ENCODE measurements at places on chromosomes 4 and X.

DNA sequence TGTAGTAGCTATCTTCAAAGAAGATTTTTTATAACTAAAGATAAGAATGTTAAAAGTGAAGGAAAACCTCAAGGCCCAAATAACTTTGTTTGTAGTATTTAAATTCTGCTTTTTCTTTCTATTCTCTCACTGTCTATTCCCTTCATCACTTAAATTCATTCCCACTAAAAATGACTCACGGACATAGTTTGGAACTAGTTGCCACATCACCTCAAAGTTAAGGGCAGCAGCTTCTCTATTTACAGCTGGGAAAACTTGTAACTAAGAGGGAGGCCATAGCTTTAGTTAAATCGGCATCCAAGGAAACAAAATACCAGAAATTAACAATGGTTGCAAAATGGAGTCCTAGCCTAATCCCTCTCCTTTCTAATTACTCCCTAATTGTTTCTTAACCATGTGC is 325.4 kb upstream of the MAGEB2 start:
- peak; percentile 2 for DNase-seq

- DNase-seq: no peak
These were observed 130.8 kb downstream of the ZAR1 start for GRCh38 chr4:48620831-48621230.

- no peak for DNase-seq
These were observed 3.7 kb upstream of the IGFBP7 start for GRCh38 chr4:57113870-57114269.

- peak; percentile 27 for DNase-seq
These were observed 123.6 kb upstream of the INTU start for GRCh38 chr4:127509155-127509554.

DNA sequence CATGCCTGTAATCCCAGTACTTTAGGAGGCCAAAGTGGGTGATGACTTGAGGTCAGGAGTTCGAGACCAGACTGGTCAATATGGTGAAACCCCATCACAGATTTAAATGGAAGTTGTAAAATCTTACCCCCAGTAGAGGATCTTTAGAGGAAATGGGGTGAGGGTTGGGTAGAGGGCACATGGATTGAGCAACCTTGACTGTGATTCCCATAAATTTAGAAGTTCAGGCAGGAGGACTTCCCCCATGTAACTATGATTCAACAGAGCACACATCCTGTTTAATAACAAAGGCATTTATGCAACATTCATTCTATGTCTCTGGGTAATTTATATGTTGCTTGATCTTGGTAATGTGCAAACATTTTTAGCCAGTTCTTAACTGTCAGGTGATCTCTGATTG is 143.1 kb downstream of the RBM47 start:
- peak; percentile 77 for DNase-seq

GRCh38 chr4:147950841-147951240 is 219.0 kb downstream of the ARHGAP10 start:
- DNase-seq: no peak

GRCh38 chr4:140448830-140449229 is 21.4 kb upstream of the CLGN start:
- DNase-seq: peak; percentile 4

DNA sequence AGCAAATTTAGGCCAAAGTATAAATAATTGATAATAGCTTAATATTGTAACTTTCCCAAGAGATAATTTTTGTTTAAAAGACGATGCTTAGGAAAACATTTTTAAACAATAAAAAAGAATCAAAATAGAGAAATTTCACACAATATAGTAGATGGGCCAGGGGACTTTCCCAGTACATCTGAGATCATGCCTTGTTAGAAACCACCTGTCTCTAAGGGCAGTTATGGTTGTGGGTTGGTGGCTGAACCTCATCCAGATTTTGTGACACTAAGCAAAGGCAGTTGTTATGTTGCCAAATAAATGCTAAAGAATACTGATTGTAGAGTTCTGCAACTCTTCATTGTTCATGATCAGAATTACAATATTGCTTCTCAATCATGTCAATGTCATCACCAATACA is 270.6 kb downstream of the BANK1 start:
- DNase-seq: no peak

DNA sequence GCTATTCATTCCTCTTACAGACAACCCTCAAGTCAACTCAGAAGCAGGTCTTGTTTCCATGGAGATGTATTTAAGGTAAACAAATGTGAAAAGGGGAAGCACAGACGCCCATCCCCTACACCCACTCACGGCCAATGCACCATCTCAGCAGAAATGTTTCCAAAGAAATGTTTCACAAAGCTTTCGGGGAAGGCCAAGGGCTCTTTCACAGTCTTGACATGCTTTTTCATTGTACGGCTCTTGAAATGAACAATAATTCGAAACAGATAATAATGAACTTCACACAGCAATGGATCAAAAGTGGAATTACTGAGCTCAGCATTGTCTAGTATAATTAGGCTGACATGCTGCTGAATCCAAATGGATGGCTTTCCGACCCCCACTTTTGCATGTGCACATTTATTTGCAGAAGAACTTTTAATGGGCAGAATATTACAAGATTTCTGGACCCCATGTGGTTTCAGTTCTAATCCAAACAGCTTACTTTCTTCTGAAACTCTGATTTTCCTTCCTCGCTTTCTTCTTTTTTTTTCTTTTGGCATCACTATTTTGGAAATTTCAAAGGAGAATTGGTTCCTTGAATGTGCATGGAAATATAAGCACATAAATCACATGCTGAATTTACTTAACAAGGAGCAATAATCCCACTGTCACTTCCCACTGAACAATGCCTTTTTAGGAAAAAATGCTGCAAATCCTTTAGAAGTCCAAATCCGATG is 160.9 kb downstream of the SMIM20 start:
- no peak for DNase-seq

- no peak for DNase-seq
These were observed 116.6 kb downstream of the SHISA3 start for GRCh38 chr4:42513748-42514492.

GRCh38 chrX:153768311-153769157 is 4.5 kb downstream of the PLXNB3 start:
- DNase-seq: no peak

DNA sequence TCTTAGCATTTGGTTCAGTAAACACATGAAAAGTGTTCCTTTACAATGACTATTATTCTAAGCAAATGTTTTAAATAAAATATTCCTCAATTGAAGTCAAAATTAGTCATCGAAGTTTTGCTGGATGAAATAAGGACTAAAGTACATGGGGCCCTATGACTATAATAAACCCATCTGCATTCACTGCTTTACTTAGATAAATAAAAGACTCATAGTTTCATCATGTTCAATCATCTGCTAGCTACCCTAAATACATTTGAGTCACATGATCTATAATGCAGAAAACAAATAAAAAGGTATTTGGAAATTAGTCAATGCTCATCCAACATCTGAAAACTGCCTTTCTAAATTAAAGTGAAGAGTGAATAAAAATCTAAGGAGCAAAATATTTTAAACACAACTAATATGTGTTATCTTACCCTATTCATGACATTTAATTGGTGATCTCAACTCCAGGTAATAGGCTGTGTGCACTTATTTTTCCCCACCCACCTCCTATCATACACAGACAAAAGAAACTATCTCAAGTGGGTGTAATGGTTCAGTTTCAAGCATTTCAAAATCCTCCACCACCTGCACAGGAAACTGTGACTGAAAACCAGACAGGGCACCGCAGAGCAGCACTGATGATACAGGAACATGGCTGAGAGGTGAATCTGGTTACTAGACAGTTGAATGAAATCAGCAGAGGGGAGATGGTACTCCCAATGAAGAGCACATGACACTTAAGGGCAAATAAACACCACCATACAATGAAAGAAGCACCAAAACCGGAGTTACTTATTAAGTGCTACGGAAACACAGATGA is 78.6 kb downstream of the CAMK2D start:
- peak; percentile 83 for DNase-seq

GRCh38 chrX:13298836-13299235 is 21.0 kb downstream of the ATXN3L start:
- no peak for DNase-seq

DNA sequence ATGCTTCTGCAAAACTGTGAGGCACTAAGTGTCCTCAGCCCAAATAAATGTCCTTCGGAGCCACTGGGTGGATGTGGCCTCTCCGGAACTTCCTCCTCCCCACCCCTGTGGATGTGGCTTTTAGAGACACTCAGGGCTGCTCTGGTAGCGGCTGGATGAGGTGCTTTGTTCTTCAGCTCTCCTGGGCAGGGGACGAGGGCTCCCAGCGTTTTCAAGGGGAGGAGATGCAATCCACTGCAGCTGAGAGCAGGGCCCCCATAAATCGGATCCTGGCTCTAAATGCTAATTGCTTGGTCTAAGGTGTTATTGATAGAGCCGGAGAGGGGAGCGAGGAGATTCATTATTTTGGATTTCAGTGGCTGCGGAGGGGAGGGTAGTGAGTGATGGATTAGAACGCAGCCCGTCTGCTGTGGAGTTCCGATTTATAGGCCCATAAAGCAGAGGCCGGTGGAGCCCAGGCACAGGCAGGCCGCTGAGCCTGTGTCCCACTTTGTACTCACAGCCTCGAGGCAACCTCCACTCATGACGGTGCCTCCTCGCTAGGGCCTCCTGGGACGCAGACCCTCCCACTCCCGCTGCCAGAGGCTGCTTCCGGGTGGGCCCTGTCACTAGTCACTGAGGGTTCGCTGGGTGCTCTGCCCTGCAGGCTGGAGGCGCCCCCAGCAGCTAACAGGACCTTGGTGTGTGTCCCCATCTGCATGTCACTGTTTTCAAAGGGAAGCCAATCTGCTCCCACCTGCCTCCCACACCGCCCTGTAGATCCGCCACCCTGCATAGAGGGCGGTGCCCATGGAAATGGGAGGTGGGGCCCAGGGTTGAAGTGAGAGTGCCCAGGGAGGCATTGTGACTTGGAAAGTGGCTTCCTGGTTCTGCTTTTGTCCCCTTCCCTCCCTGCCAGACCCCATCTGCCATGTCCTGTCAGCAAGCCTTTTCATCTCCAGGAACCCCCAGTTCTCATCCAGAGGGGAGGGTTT is 135.4 kb upstream of the PSAPL1 start:
- no peak for DNase-seq

Data from cardiac fibroblast (primary cell).